ENCODE measurements at places on chromosomes 4 and X. TPM values are rescaled to one million over a fixed set of nuclear protein-coding genes. Genes with fewer than 3 reads are reported as not detected.

GRCh38 chr4:27272217-27272616 lies 411.6 kb downstream of the STIM2 start:
- DNase-seq = no peak

DNA sequence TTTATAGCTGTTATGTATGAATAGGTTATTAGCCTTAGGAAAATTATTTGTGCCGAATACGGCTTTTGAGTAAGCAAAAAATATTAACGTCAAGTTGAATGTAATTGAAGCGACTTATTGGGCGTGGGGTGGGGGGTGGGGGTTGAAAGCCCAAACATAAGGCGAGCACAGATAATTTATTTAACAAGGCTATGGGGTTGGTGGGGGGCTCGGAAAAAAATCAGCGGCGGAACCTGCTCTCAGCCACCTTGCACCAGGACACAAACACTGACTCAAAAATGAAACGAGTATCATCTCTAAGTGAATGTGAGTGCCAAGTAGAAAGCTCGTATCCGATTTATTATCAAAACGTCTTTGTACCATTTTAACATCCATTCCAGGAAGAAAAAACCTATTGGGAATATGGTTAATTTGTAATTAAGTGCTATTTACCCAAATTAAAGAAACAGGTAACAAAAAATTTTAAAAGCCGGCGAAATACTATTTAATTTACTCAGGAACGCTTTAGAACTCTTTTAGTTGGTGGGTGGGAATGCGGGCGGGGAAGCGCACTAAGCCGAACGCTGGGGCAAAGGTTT lies 902 bp upstream of the LARP1B start:
- DNase-seq = no peak

DNA sequence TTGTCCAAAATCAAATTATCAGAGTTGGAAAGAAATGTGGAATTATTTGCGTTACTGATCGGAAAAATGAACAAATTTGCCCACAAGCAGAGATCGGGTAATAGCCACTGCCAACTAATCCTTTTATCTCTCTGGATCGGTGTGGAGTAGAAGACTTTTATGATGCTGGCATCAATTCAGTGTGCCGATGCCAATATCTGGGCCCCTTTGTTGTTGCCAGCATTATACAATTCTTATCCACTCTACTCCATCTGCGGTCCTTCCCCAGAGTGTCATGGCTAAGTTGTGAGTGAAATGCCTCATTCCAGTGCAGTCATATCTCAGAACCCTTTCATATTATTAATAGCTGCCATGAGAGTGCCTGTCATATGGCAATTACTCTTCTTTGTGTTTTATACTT lies 660.2 kb downstream of the ADGRL3 start:
- DNase-seq = no peak

Gene TRIML1
- total RNA-seq = not detected

Gene GLRA2
- total RNA-seq = not detected

- no peak for DNase-seq
These were observed 8.8 kb downstream of the NHSL2 start for GRCh38 chrX:71919431-71919830.

Gene INTS6L
- total RNA-seq = 30.3 TPM

Gene CDKL2
- 2.9 TPM for total RNA-seq

Gene XG
- total RNA-seq = not detected

Data from activated naive CD4-positive, alpha-beta T cell treated with anti-CD3 and anti-CD28 coated beads, Interleukin-2, amount 50 U/mL, for 72 hours (primary cell).